ENCODE measurements at places on chromosomes 6 and 20.

DNA sequence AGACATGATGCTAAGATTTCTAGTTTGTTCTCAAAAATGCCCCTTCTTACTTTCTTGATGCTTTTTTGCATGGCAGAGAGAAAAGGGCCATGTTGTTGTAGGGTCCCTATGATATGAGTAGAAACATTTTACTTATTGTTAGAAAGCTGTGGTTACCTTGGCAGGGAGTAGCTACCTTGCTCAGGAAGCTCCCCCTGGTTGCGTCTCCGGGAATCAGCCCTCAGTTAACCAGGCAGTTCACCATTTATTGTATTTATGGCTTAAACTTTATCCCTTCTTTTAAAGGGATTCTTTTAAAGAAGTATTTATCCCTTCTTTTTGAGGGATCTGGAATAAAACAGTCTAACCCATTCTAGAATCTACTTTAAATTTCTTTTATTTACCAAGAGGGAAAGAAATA lies 113.9 kb upstream of the PROKR2 start:
- DNase-seq, result no peak

GRCh38 chr6:82957171-82957867 lies 108.3 kb downstream of the UBE3D start:
- DNase-seq, result no peak

DNA sequence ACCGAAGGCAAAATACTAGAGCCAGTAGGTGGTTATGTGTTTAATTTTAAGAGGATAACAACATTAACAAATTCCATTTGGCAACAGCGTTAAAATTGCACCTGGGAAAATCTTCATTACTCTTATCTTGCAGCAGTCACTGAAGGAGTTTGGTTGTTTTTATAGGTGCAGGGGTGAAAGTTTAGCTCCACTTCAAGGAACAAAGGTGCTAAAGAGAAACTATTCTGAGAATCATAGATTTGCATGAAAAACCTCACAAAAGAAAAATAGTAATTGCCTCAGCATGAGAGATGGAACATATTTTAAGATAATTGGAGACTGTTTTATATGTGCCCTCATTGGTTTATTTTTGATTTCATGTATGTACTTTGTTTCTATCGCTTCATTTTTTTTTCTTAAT lies 444.4 kb downstream of the UTRN start:
- DNase-seq, result no peak

DNA sequence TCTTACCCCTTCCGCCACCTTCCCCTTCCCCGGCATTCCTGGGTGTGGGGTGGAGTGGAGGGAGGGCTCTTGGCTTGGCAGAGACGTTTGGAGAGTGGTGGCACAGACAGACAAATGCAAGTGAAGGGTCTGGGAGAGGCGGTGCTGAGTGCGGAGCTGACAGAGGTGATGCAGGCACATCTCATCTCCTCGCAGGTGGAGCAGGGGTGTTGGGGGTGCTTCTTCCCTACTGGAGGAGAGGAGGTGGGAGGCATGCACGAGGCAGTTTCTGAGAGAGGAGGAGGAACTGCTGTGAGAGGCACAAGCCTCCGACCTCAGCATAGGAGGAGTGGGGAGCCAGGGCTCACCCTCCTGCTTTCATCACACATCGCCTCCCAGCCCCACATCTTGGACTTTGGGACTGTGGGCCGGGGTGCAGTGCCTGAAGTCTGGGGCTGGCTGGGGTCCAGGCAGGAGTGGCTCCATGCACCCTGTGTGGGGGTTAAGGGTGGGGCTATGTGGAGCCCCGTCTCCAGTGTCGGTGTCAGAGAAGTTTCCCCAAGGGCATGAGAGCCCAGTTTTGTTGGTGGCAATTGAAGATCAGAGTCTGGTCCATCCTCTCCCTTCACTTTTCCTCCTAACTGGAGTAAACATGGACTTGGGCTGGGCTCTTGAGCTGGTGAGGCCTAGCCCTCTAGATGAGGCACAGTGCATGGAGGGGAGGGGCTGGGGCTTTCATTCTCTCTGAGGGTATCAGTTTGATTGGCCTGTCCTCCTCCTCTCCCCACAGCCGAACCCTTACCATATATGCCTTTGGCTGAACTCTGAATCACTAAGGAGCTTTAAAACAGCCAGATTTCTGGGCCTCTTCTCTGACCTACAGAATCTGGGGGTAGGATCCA lies 20.2 kb upstream of the SLC22A7 start:
- DNase-seq, result no peak

DNA sequence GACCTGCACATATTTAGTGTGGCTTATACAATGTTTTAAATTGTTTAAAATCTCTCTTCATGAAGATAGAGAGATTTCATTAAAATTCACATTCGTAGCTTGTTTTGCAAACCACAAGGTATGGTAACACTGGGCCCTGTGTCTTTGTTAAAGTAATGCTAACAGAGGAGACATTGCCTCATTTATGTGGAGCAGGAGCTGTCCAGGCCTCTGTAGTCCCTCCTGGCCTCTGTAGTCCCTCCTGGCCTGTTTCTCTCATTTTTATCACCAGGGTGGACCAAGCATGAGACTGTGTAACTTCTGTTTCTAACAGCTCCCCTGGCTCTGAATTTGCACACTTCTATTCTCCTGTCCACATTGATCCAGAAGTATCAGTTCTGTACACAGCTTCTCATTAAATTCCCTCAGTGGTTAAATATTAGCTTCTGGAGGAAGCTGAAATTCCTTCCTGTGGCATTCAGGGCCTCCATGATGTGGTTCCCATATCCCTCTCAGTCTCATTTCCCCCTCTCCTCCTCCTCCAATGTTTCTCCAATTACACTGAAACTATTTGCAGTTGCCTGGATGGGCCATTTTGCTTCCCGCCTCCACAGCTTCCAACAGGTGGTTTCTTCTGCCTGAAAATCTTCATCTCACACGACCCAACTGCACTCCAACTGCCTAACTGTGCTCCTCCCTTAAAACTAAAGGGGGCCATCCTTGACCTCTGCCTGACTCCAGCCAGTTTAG lies 340.4 kb downstream of the SYNE1 start:
- DNase-seq, result no peak

DNA sequence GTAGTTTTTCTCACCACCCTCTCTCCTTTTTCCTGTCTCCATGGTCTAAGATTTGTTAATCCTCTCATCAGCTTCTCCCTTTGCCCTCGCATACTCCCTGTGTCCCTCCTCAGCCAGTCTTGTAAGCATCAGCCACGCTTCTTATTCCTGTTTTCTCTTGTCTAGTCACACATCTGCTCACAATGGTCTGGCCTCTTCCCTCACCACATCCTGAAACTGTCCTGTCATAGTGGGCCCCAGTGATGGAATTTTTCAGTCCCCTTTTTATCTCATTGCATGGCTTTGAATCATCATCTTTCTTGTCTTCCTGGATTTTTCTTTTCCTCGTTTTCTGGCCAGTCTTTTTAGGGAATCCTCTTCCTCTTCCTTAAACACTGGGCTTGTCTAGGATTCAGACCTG lies 57.2 kb downstream of the GFRA4 start:
- DNase-seq, result no peak

DNA sequence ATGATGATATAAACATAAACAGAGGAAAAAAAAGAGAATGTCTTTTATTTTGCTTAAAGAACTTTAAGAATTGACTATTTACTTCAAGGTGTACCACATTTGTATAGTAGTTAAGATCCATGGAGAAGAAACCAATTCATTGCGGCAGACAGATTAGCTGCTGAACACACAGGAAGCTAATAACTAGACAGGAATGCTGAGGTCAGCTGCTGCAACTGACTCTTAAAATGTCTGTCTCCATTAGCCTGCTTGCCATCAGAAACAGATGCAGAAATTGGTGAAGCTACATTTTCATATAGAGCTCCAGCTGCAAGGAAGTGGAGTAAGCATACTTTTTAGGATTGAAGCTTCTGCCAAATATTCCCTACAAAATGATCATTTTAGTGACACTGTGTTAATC lies 939.5 kb downstream of the EPHA7 start:
- DNase-seq, result no peak

DNA sequence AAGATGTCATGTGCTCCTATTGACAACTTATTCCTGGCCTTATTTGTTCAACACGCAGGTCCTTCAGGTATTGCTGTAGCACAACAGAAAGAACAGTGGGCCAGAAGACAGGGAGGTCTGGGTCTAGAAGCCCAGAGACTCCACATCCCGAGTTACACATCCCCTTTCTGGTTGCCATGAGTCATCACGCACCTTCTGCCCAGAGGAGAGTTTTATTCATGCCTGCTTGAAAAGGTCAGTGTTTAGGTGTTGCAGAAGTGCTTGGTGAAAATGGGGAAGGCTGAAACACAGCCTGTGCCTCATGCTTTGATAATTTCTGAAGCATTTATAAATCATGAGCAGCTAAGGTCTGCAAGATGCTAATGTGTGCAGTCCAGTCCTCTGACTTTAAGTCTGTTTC lies 256.4 kb downstream of the GMPR start:
- DNase-seq, result no peak

GRCh38 chr6:34901930-34902329 lies 12.9 kb downstream of the ANKS1A start:
- DNase-seq, result no peak

DNA sequence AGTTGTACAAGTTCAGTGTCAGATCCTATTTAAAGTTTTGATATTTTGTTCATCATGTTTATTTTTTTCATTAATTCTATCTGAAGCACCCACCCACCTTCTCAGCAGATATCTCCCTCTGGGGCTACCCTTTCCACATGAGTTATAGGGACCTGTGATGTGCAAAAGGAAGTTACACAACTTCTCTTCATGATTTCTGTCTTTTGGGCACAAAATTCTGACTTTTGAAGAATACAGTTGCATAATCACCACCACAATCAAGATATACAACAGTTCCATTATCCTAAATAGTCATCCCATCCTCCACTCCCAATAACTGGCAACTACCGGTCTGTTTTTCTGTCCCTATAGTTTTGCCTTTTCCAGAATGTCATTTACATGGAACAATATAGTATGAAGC lies 13.8 kb upstream of the FUCA2 start:
- DNase-seq, result no peak

DNA sequence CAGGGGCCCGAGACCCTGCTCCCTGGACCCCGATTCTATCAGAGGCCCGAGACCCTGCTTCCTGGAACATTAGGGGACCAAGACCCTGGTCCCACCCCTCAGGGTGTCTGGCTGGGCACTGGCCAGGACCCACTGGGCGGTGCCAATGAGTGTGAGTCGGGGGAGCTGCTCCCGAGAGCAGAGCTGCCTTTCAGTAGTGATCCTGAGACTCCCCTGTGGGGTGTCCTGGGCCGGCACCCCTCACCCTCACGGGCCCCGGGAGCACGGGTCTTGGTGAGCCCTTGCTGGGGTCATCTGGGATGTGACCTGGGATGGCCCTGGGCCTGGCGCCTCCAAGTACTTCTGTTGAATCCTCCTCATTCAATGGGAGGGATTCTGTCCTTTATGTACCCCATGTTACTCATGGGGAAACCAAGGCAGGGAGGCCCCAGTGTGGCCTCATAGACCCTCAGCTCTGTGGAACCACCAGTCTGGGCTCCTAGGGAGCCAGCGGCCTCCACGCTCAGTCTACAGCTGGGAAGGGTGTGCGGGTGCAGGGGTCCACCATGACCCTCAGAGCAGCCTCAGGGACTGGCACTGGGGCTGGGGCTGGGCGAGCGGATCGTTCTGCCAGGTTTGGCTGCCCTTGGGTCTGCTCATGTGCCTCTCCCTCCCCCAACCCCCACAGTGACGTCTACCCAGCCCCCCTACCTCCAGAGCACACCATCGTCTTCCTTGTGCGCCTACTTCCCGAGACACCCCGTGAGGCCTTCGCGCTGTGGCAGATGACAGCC lies 25.6 kb downstream of the COL20A1 start:
- no peak for DNase-seq

GRCh38 chr6:47247227-47247797 lies 62.4 kb downstream of the TNFRSF21 start:
- peak; percentile 57 for DNase-seq

GRCh38 chr6:134419716-134420115 lies 101.8 kb upstream of the SGK1 start:
- no peak for DNase-seq

GRCh38 chr6:35026434-35027222 lies 114.5 kb downstream of the TCP11 start:
- DNase-seq, result no peak

- DNase-seq, result no peak
Measured at GRCh38 chr6:29749668-29750067, 26.4 kb downstream of the HLA-F start.

GRCh38 chr6:11097476-11097875 lies 3.8 kb downstream of the SMIM13 start:
- no peak for DNase-seq

- peak; percentile 55 for DNase-seq
Measured at GRCh38 chr20:45456632-45457031, 12.9 kb upstream of the WFDC2 start.

DNA sequence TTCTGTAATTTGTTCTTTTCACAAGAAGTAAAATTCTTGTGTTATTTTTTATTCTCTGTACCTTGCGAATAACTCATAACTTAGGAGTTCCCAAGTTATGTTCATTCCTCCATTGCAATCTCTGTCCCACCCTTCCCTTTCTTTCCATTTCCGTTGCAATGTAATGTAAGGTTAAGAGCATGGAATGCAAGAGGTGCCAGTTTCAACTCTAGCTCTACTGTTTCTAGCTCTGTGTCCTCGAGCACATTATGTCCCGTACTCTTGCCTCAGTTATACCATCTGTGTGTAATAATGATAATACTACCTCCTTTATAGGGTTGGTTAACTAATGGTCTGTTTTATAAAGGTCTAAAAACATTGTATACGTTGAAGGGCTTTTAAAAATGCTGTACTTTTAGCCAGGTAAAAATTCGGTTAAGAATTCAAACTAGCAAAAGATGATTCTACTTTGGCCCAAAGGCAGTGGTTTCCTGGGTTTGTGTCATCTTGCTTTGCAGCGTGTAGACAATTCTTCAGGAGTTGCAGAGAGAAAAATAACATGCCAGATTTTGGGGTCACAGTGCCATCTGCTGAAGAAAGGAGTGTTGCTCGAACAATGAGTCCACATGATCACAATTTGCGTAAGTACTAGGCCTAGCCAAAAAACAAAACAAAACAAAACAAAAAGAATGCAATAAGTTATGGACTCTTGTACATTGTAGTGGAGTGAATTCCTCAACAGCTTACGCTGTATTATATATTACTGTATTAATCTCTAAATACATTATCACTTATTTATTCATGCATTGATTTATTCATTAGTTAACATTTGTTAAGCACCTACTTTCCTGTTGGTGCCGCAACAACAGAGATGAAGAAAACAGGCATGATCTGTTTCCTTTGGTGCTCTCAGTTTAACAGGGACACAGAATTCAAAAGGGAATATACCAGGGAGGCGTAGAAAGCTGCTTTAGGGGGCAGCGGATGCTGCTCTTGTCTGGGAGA lies 10.0 kb upstream of the PFDN4 start:
- DNase-seq, result peak; percentile 9

- DNase-seq, result no peak
Measured at GRCh38 chr6:8855411-8855810, 420.1 kb upstream of the SLC35B3 start.

DNA sequence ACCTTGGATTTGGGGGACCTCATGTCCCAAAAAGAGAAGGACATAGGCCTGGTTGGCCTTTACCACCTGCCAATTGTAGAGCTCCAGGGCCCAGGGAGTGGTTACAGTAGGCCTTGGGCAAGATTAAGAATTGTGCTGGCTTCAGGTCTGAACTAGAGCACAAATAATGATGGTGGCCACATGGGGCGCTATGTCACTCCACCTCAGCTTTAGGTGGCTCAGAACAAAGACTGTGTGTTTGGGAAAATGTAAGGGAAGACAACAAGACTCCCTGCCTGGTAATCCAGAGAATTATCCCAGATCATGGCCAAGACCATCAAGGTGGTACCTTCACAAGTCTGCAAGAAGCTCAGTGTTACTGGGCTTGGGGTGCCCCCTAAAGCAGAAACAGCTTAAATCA lies 224.9 kb upstream of the OPRM1 start:
- DNase-seq, result no peak

GRCh38 chr6:133571681-133572080 lies 317.2 kb upstream of the TCF21 start:
- no peak for DNase-seq

All from NCI-H526 treated with DMSO at 0.1 percent for 48 hours (cell line).